Cerebellum (tissue), 4 donors: ENCODE measurements at places on chromosomes 2 and 18.

GRCh38 chr2:211408483-211408891 is 852.1 kb downstream of the CPS1 start:
- no peak for DNase-seq

GRCh38 chr2:3113122-3113521 is 264.5 kb downstream of the EIPR1 start:
- no peak for DNase-seq

DNA sequence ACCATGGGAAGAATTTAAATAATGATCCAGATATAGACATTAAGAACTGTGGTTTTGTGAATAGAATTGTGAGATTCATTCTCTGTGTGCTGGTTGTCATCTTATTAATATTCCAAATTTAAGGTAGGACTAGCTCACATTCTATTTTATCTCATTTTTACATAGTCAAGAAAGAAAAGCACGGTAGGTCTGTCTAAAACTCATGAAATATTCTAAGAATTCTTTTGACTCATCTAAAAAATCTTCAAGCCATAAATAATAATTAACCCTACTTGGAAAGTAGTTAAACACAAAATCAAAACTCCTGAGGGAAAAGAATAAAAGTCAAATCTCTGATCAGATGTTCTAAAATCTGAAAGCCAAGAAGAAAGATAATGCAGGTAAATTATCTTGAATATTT is 388.8 kb upstream of the CHAC2 start:
- DNase-seq, result no peak

GRCh38 chr18:59383851-59384250 is 24.8 kb upstream of the LMAN1 start:
- no peak for DNase-seq

- no peak for DNase-seq
Measured at GRCh38 chr18:22320771-22321170, 96.9 kb downstream of the CTAGE1 start.
